ENCODE measurements at places on chromosomes 7 and 10. TPM values are rescaled to one million over a fixed set of nuclear protein-coding genes. Genes with fewer than 3 reads are reported as not detected.
A peak's percentile ranks its signal among the peaks of the same experiment; 100 is the strongest.

AP5Z1 gene
- 12.4 TPM for polyA plus RNA-seq

NUTM2A gene
- polyA plus RNA-seq = 2.4 TPM

GHITM gene
- 430 TPM for polyA plus RNA-seq

GRCh38 chr10:130800281-130800680, 511.2 kb downstream of the TCERG1L start:
- DNase-seq = no peak

- peak; percentile 42 for DNase-seq
Observed at GRCh38 chr7:154546946-154547587, 455.9 kb downstream of the PAXIP1 start.

- DNase-seq = no peak
Observed at GRCh38 chr7:84207025-84207424, 12.4 kb upstream of the SEMA3A start.

- no peak for DNase-seq
Observed at GRCh38 chr7:50474382-50475160, 24.4 kb upstream of the FIGNL1 start.

DNA sequence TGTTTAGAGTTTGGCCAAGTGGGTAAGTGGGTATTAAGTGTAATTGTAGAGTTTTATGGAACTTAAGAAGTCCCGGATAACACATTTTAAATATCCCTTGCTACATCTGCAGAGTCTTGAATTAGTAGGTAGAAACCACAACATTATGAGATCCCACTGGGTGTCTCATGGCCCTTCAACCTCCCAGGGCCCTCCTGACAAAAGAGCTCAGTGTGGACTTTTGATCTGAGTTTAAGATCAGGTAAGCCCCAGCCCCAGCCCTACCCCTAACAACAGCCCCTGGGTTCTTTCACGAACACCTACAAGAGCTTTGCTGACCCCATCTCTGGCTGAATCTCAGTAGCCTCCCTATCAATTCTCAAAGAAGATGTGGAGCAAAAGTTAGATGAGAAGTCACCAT, 65.4 kb upstream of the STK17A start:
- DNase-seq = no peak

DNA sequence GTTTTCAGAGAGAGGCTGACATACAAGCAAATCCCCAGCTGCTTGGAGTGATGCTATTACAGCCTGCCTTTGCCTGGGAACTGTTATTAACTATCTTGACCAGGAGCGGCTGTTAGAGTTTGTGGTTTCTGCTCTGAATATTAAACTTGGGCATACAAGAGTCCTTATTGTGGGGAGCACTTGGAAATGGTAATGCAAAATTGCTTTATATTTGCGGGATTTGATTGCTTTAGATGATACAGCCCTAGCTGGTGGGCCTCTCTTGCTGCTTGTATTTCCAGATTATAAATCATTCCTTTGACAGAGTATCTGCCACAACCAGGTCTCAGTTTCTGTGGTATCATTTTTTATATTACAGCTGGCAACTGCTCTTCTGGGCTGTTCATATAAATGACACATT, 101.9 kb upstream of the FAM204A start:
- DNase-seq = no peak

DNA sequence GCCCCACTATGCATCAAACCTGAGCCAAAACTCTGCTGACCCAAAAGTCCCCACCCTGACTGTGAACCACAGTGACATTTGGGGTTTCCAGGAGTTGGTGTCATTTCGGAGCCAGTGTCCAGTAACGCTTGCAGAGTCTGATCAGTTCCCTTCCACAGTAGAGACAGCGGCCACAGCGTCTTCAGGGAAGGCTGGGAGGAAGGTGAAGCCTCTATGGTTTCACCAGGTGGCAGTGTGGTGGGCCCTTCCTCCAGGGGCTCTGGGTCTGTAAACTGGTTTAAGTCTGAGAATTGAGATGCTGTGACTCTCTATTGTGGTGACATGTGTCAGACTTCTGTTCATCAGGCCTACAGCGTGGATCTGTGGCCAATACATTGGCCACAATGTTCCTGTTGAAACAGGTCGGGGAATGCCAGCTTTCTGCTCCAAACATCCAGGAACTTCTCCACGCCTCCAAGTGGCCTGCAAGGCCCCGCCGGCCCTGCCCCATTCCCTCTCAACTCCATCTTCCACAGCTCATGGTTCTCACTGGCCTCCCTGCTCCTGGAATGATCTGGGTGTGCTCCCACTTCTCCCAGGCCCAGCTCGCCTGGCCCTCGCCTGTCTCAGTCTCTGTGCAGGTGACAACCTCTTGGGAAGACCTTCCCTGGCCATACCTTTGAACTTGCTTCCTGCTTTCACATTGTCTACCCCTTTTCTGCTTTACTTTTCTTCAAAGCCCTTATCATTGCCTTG, 124.5 kb upstream of the FAM20C start:
- DNase-seq = no peak

DNA sequence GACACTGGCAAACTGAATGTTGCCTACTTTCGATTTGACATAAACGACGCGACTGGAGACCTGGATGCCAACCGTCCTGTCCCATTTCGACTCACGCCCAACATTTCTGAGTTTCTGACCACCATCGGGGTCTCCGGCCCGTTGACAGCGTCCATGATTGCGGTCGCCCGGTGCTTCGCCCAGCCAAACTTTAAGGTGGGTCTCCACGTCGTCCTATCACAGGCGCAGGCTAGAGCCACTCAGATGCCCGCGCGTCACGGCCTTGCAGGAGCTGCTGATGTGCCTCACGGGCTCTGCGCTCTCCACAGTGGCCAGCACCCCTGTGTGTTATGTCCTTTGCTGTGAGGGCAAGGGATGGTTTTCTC, 132.6 kb downstream of the SMURF1 start:
- DNase-seq = peak; percentile 41

- DNase-seq = no peak
Observed at GRCh38 chr10:49012603-49013002, 73.0 kb upstream of the LRRC18 start.

Data from right cardiac atrium (tissue), 5 donors.